ENCODE measurements at places on chromosomes 6 and 20. TPM values are rescaled to one million over a fixed set of nuclear protein-coding genes. Genes with fewer than 3 reads are reported as not detected.

GRCh38 chr20:2515203-2515602 is 6.5 kb upstream of the ZNF343 start:
- no peaks in the 10 kb centered on the region for H3K27me3 ChIP-seq
- no peaks in the 10 kb centered on the region for H3K36me3 ChIP-seq
- H3K4me1 ChIP-seq, result no peaks in the 10 kb centered on the region
- DNase-seq, result no peak
- H3K27ac ChIP-seq, result no peak overlapping the region

GRCh38 chr6:18654821-18655220 is 267.7 kb downstream of the RNF144B start:
- H3K36me3 ChIP-seq, result no peaks in the 10 kb centered on the region
- no peaks in the 10 kb centered on the region for H3K4me1 ChIP-seq
- H3K27ac ChIP-seq, result no peak overlapping the region
- no peaks in the 10 kb centered on the region for H3K27me3 ChIP-seq
- H3K4me3 ChIP-seq, result no peak overlapping the region
- DNase-seq, result no peak

- no peak overlapping the region for H3K27ac ChIP-seq
- H3K4me1 ChIP-seq, result peaks cover 2% of the 10 kb centered on the region
- H3K4me3 ChIP-seq, result no peak overlapping the region
- peak; percentile 3 for DNase-seq
- no peaks in the 10 kb centered on the region for H3K36me3 ChIP-seq
Measured at GRCh38 chr6:122007339-122007738, 392.1 kb upstream of the HSF2 start.

GRCh38 chr6:45423111-45423823 is 45.5 kb upstream of the SUPT3H start:
- H3K27me3 ChIP-seq, result no peaks in the 10 kb centered on the region
- H3K36me3 ChIP-seq, result no peaks in the 10 kb centered on the region
- peak overlapping the region; percentile 89 for H3K4me3 ChIP-seq

DNA sequence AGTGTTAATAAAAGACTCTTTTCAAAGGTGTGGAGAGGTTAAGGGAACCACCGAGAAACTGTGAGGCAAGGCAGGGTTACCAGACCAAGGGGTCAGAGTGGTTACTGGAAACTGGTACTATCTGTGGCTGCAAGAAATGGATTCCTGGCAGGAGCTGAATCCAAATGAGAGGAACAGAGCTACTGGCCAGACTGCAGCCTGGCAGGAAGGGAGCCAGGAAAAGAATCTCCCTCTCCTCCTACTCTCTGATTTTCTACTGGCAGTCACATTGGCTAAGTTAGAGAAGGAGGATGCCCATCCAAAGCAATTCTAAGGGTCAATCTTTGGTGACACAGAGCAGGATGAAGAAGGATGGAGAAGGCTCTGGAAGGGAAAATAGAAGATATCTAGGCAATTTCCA is 211.5 kb downstream of the GRM1 start:
- H3K4me1 ChIP-seq, result no peaks in the 10 kb centered on the region
- DNase-seq, result no peak
- H3K27ac ChIP-seq, result no peak overlapping the region
- no peaks in the 10 kb centered on the region for H3K27me3 ChIP-seq
- no peaks in the 10 kb centered on the region for H3K36me3 ChIP-seq

DNA sequence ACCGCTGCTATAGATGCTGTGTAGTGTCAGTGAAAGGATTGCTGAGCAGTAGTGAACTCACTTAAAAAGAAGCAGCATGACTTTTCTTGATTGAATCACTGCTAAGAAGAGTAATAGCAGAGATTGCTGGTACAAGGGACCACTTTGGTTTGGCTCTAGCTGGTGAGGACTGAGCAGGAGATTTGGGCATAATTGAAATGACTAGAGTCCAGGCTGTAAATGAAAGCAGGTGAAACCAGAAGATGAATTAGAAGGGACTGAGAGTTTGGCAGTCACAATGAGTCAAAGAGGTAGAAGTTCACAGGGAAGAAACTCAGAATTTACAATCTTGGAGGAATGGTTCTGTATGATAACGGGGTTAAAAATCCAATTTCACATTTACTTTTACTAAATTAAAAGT is 19.1 kb upstream of the REV3L start:
- H3K27ac ChIP-seq, result no peak overlapping the region
- H3K4me3 ChIP-seq, result no peak overlapping the region
- H3K36me3 ChIP-seq, result peaks cover 7% of the 10 kb centered on the region
- H3K27me3 ChIP-seq, result no peaks in the 10 kb centered on the region
- H3K4me1 ChIP-seq, result peaks cover 13% of the 10 kb centered on the region

- no peaks in the 10 kb centered on the region for H3K27me3 ChIP-seq
- H3K27ac ChIP-seq, result no peak overlapping the region
- no peaks in the 10 kb centered on the region for H3K4me1 ChIP-seq
- H3K4me3 ChIP-seq, result no peak overlapping the region
- DNase-seq, result peak; percentile 54
Measured at GRCh38 chr20:58231683-58232082, 3.2 kb upstream of the ANKRD60 start.

GRCh38 chr6:121880831-121881230 is 445.4 kb downstream of the GJA1 start:
- no peak for DNase-seq
- H3K36me3 ChIP-seq, result no peaks in the 10 kb centered on the region
- no peaks in the 10 kb centered on the region for H3K4me1 ChIP-seq
- H3K27me3 ChIP-seq, result no peaks in the 10 kb centered on the region
- no peak overlapping the region for H3K27ac ChIP-seq
- no peak overlapping the region for H3K4me3 ChIP-seq

DNA sequence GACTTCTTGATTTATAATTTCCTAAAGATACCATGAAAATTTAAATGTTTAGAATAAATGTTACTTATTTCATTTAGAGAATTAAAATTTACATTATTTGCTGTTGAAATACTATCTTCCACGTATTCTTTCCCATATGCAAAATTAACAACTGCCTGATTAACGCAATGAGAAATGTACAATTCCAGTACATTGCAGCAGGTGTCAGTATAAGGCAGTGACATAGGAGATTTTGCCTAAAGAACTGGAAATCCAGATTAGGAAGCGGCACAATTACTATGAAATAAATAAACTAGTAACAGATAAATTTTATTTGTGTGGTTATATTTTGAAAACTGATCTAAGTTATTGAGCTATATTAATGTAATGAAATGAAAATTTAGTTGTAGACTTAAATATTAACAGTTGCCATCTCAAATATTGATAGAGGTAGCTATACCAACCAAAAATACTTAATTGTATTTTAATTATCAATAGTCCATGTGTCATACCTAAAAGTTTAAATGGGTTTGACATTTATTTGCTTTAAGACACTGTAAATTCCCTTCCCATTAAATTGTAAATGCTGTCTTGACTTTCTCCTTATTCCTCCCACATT is 300.2 kb downstream of the UTRN start:
- no peak overlapping the region for H3K27ac ChIP-seq
- H3K27me3 ChIP-seq, result no peaks in the 10 kb centered on the region
- H3K4me3 ChIP-seq, result no peak overlapping the region
- peaks cover 14% of the 10 kb centered on the region for H3K4me1 ChIP-seq

DNA sequence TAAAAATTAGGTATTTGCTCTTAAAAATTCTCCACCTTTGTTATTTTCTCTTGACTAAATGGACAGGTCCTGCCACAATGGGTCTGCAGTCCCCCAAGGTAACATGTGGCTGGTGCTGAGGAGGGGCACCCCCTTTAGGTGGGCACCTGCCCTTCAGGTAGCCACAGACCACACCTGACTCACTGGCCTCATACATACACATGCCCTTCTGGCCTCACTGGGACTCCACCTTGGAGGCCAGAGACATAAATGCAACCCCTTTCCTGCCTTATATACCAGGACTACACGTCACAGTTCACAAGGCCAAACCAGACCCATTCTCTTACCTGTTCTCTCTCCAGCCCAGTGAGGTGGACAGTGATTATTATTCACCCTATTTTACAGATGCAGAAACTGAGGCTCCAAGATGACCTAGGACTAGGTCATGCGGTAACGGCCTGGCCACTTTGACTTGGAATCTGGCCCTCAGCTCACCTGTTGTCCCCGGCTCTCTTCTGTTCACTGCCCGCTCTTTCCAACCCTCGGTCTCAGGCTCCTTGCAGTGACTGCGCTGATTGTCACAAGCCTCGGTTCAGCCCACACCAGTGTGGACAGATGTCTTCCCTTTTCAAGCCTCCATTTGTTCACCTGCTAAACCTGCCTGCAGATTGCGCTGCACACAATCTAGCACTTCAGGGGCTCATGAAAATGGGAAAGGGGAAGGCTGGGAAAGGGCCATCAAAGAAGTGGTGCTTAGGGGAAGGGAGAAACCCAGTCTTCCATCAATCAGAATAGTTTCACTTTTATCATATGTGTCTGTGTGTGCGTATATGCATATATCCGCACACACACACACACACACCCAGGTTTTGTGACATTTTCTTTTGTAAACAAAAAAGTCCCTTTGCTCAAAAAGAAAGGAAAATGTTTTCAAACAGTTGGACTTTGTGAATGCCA is 121.7 kb downstream of the BCAS1 start:
- no peak for DNase-seq
- peaks cover 19% of the 10 kb centered on the region for H3K4me1 ChIP-seq
- no peaks in the 10 kb centered on the region for H3K36me3 ChIP-seq
- H3K27me3 ChIP-seq, result no peaks in the 10 kb centered on the region
- peak overlapping the region; percentile 65 for H3K27ac ChIP-seq
- 0 out of 2 replicates have a peak overlapping the region, but pooled peaks have one; percentile 8 for H3K4me3 ChIP-seq

DNA sequence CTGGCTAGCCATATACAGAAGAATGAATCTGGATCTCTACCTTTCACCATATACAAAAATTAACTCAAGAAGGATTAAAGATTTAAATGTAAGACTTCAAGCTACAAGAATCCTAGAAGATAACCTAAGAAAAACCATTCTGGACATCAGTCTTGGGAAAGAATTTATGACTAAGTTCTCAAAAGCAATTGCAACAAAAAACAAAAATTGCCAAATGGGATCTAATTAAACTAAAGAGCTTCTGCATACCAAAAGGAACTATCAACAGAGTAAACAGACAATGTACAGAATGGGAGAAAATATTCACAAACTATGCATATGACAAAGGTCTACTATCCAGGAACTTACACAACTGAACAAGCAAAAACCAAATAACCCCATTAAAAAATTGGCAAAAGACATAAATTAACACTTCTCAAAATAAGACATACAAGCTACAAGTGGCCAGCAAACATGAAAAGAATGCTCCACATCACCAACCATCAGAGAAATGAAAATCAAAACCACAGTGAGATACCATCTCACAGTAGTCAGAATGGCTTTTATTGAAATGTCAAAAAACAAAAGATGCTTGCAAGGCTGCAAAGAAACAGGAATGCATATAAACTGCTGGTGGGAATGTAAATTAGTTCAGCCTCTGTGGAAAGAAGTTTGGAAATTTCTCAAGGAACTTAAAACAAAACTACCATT is 66.8 kb upstream of the RSPO3 start:
- no peak overlapping the region for H3K4me3 ChIP-seq
- H3K4me1 ChIP-seq, result no peaks in the 10 kb centered on the region
- no peak overlapping the region for H3K27ac ChIP-seq
- DNase-seq, result no peak
- H3K36me3 ChIP-seq, result no peaks in the 10 kb centered on the region

- no peak overlapping the region for H3K4me3 ChIP-seq
- DNase-seq, result peak; percentile 64
- H3K36me3 ChIP-seq, result no peaks in the 10 kb centered on the region
- no peak overlapping the region for H3K27ac ChIP-seq
Measured at GRCh38 chr20:2451939-2452732, 18.5 kb downstream of the SNRPB start.

DNA sequence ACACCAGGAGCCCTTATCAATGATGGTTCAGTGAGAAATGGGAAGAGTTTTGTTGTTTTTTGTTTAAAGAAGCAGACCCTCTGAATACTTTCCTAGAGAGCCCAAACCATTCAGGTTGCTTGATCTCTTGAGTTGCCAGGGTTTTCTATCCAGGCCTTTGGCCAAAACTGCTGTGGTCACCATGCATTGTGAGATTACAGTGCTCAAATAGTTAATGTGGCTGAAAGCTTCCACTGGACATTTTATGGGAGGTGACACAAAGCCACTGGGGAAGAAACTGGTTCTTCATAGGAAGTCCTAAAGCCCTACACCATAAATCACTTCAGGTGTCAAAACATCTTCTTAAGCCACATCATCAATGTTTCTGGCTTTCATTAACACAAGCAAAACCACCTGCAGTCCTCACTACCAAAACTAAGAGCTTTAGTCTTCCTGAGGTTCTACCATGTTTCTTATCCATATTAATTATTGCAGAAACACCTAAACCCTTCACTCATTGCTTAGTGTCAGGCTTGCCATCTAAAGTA is 101.6 kb downstream of the IBTK start:
- peaks cover 28% of the 10 kb centered on the region for H3K4me1 ChIP-seq
- no peaks in the 10 kb centered on the region for H3K27me3 ChIP-seq
- peak overlapping the region; percentile 94 for H3K27ac ChIP-seq
- H3K4me3 ChIP-seq, result no peak overlapping the region
- DNase-seq, result no peak

DNA sequence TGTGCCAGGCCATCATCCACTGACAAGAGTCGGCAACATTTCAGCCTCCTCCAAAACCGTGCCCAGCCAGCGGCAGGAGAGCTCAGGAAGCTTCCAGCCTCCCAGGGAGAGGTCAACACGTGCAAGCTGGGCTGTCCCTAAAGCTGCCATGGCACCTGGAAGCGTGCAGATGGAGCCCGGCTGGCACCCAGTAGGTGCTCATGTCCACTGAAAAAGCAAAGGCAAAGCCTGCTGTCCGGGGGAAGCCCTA is 14.4 kb upstream of the TLDC2 start:
- no peaks in the 10 kb centered on the region for H3K27me3 ChIP-seq
- no peak for DNase-seq
- H3K36me3 ChIP-seq, result peaks cover 9% of the 10 kb centered on the region
- peaks cover 27% of the 10 kb centered on the region for H3K4me1 ChIP-seq

- H3K4me1 ChIP-seq, result no peaks in the 10 kb centered on the region
- no peaks in the 10 kb centered on the region for H3K36me3 ChIP-seq
- no peak overlapping the region for H3K4me3 ChIP-seq
- no peak for DNase-seq
Measured at GRCh38 chr20:1656844-1657243, 735 bp downstream of the SIRPG start.

- H3K36me3 ChIP-seq, result no peaks in the 10 kb centered on the region
- no peak overlapping the region for H3K27ac ChIP-seq
- H3K27me3 ChIP-seq, result no peaks in the 10 kb centered on the region
- DNase-seq, result peak; percentile 11
- no peaks in the 10 kb centered on the region for H3K4me1 ChIP-seq
Measured at GRCh38 chr6:112409311-112409710, 62.2 kb downstream of the RFPL4B start.

GRCh38 chr6:105793130-105793529 is 293.0 kb upstream of the PRDM1 start:
- no peaks in the 10 kb centered on the region for H3K36me3 ChIP-seq
- no peak overlapping the region for H3K27ac ChIP-seq
- H3K27me3 ChIP-seq, result no peaks in the 10 kb centered on the region
- H3K4me1 ChIP-seq, result no peaks in the 10 kb centered on the region
- no peak overlapping the region for H3K4me3 ChIP-seq

IL17F gene
- not detected for polyA plus RNA-seq

HLA-DQA2 gene
- polyA plus RNA-seq, result not detected

BTNL2 gene
- not detected for polyA plus RNA-seq

CBLN4 gene
- not detected for polyA plus RNA-seq

PROKR2 gene
- polyA plus RNA-seq, result 0.13 TPM

LPA gene
- not detected for polyA plus RNA-seq
